Activated CD8-positive, alpha-beta memory T cell treated with anti-CD3 and anti-CD28 coated beads, Interleukin-2, amount 10 ng/mL, durations not matched to agents 7 days and 5 days (primary cell): ENCODE measurements at places on chromosomes 16 and 17. TPM values are rescaled to one million over a fixed set of nuclear protein-coding genes. Genes with fewer than 3 reads are reported as not detected.

SAP30BP gene
- 106 TPM for total RNA-seq

ZMYND15 gene
- 0.12 TPM for total RNA-seq

ITGB3 gene
- total RNA-seq = 0.21 TPM

HOXB13 gene
- total RNA-seq = not detected

CACNG1 gene
- not detected for total RNA-seq

- H3K36me3 ChIP-seq = peaks cover 4% of the 10 kb centered on the region
- no peak overlapping the region for H3K27ac ChIP-seq
- DNase-seq = no peak
- H3K27me3 ChIP-seq = no peaks in the 10 kb centered on the region
- no peak overlapping the region for H3K4me3 ChIP-seq
- peaks cover 10% of the 10 kb centered on the region for H3K4me1 ChIP-seq
These were observed 81.6 kb upstream of the ZNF750 start for GRCh38 chr17:82921426-82921825.

DNA sequence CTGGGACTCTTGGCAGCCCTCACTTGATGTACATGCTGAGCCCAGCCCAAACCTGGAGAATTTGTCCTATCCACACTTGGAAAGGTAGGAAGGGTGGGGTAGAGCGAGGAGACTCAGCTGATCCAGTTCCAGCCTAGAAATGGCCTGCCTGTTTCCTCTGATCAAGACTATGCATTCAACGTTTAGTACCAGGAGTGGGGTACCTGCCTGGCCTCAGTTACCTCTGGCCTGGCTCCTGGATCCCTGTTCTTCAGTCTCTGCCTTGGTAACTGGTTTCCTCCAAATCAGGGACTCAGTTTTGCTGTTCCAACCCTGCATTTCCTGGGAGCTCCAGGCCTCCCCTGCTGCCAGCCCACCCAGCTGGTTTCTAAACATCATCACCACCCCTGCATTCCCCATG is 233.5 kb downstream of the GSG1L start:
- DNase-seq = no peak
- H3K27me3 ChIP-seq = peaks cover 5% of the 10 kb centered on the region
- no peaks in the 10 kb centered on the region for H3K36me3 ChIP-seq
- no peaks in the 10 kb centered on the region for H3K4me1 ChIP-seq

DNA sequence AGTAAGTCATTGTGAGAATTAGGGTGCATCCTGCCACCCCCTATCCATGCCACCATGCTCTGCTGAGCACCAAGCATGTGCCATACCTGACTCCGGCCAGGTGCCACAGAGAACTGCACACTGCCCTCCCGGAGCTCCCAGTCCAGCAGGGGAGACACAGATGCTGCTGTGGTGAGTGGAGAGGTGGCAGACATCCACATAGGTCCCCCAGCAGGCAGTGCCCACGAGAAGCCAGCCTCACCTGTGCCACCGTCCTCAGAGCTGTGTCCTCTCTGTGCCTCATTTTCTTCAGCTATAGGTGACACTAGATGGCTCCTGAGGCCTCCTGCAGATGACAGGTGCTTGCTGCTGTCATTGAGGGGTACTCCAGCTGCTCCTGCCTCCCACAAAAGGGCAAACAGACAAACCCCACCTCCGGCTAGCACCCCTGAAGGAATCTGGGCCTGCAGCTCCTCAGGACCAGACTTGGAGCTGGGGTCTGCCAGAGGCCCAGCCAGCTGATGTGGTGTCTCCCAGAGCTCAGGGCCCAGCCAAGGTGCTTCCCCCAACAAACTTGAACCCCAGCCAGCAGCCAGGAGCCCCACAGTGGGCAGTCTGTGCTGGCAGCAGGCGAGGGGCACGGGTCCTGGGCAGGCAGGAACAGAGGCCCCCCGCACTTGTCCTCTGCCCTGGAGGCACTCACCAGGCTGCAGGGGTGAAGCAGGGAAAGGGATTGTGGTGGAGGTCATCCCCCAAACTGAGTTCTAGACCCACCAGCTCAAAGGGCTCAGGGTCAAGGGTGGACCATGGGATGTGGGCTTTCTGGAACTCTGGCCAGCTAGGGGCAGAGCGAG is 17.1 kb downstream of the FOXJ1 start:
- no peak for DNase-seq
- no peaks in the 10 kb centered on the region for H3K36me3 ChIP-seq
- H3K27ac ChIP-seq = no peak overlapping the region
- no peaks in the 10 kb centered on the region for H3K27me3 ChIP-seq

DNA sequence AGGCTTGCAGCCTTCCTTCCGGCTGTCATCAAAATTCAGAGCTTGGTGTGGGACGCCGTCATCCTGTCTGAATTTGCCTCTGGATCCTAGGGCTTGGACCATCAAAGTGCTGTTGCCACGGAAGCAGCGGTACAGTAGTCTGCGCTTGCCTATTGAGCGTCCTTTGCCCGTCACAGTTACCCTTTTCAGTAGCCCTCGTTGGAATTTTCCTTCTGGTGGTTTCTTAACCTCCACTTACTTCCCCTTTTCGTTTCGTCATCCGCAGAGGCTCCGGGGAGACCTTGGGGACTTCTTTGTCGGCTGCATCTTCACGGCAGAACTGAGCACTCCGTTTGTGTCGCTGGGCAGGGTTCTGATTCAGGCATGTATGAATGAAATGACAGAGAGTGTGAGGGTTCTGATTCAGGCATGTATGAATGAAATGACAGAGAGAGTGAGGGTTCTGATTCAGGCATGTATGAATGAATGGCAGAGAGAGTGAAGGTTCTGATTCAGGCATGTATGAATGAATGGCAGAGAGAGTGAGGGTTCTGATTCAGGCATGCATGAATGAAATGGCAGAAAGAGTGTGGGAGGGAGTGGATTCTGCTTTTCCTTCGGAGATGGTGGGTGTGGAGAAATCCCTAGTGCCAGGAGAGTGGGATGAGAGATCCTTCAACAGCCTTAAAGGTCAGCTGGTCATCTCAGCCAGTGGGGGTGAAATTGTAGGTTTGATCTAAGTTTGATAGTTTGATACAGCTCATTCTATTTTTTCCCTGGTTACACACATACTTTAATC is 8.0 kb downstream of the TLCD3A start:
- H3K4me1 ChIP-seq = peaks cover 11% of the 10 kb centered on the region
- no peaks in the 10 kb centered on the region for H3K27me3 ChIP-seq
- no peak overlapping the region for H3K4me3 ChIP-seq
- DNase-seq = peak; percentile 46
- H3K36me3 ChIP-seq = peaks cover 56% of the 10 kb centered on the region
- peak overlapping the region; percentile 56 for H3K27ac ChIP-seq

DNA sequence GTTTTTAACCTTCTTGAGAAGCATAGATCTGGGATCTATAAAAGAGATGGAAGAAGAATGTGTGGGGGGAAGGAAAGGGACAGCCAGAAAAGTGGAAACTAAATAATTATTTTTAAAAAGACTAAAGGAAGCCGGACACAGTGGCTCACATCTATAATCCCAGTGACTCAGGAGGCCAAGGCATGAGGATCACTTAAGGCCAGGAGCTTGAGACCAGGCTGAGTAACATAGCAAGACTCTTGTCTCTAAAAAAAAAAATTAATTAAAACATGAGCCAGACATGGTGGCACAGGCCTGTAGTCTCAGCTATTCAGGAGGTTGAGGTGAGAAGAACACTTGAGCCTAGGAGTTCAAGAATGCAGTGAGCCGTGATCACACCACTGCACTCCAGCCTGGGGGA is 335.1 kb downstream of the GRIN2A start:
- no peaks in the 10 kb centered on the region for H3K36me3 ChIP-seq
- DNase-seq = no peak
- H3K4me1 ChIP-seq = no peaks in the 10 kb centered on the region
- H3K4me3 ChIP-seq = no peak overlapping the region

DNA sequence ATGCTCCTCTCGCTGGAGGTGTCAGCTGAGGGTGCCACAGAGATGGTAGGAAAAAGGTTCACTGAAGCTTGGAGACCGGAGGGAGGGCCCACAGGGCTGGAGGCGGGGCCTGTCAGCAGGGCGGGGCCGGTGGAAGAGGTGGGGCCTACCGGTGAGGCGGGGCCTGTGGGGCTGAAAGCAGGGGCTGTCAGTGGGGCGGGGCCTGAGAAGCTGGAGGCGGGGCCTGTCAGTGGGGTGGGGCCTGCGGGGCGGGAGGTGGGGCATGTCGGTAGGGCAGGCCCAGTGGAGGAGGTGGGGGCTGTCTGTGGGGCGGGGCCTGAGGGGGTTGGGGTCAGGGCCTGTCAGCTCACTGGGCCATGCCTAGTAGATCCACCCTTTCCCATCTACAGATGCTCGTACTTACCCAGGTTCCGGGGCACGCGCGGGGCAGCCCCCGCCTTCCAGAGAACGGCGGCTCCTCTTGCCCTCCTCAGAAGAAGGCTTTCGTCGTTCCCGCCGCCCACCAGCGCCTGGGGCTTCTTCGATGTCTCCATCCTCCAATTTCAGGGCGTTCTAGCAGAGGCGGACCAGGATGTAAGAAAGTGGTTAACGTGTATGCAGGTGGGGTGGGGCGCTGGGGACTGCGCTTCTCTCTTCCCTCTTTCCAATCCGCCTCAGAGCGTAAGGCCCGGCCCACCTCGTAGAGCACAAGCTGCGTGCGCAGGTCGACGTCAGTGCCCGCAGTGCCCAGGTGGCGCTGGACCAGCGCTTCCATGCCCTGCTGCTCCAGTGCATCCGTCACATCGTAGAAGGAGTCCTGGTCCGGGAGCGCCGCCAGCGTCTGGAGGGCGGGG is 9.8 kb downstream of the TMEM208 start:
- H3K4me3 ChIP-seq = peak overlapping the region; percentile 54
- peaks cover 27% of the 10 kb centered on the region for H3K36me3 ChIP-seq
- H3K27ac ChIP-seq = peak overlapping the region; percentile 88
- peaks cover 15% of the 10 kb centered on the region for H3K4me1 ChIP-seq
- no peaks in the 10 kb centered on the region for H3K27me3 ChIP-seq
- DNase-seq = peak; percentile 87

DNA sequence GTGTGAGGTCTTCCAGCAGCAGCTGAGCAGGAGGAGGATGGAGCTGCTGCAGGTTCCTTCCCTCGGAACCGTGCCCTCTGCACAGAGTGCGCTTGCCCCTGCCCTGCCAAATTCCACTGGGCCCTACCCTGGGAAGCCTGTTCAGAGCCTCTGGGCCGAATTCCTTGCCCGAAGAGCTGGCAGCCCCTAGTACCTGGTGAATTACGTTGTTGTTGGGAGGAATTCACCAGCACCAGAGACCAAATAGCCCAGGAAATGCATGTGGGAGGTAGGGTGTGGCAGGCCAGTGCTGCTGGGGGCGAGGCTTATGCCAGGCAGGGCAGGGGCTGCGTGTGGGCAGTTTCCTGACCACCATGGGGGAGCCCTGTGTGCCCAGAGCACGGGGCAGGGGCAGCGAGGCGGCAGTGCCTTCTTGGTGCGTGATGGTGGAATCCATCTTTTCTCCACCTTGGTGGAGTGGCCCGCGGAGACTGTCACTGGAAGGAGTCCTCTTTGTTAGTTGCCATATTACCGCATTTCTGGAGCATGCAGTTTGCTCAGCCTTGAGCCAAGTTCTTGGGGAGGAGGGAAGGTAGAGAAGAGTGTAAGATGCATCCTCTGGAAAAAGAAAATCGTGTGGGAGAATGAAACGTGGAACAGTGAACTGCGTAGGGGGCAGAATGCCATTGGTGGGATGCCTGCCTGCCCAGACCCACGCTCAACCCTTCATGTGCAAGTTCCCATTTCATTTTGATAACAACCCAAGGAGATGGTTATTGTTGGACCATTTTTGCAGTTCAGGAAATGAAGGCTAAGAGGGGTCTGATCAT is 2.3 kb downstream of the MRC2 start:
- no peak for DNase-seq
- H3K36me3 ChIP-seq = no peaks in the 10 kb centered on the region
- H3K27ac ChIP-seq = no peak overlapping the region
- H3K4me3 ChIP-seq = no peak overlapping the region

- peaks cover 12% of the 10 kb centered on the region for H3K4me1 ChIP-seq
- H3K27ac ChIP-seq = no peak overlapping the region
- DNase-seq = no peak
- peaks cover 7% of the 10 kb centered on the region for H3K36me3 ChIP-seq
These were observed 1.7 kb upstream of the LMF1 start for GRCh38 chr16:972316-973002.

- peaks cover 74% of the 10 kb centered on the region for H3K4me1 ChIP-seq
- H3K36me3 ChIP-seq = peaks cover 25% of the 10 kb centered on the region
- peak overlapping the region; percentile 96 for H3K27ac ChIP-seq
- H3K4me3 ChIP-seq = no peak overlapping the region
These were observed 3.6 kb downstream of the BANP start for GRCh38 chr16:87954826-87955225.

GRCh38 chr16:57240851-57241250 is 4.2 kb upstream of the ARL2BP start:
- H3K36me3 ChIP-seq = peaks cover 24% of the 10 kb centered on the region
- peaks cover 28% of the 10 kb centered on the region for H3K4me1 ChIP-seq
- H3K27me3 ChIP-seq = no peaks in the 10 kb centered on the region
- H3K27ac ChIP-seq = no peak overlapping the region
- DNase-seq = no peak
- no peak overlapping the region for H3K4me3 ChIP-seq

DNA sequence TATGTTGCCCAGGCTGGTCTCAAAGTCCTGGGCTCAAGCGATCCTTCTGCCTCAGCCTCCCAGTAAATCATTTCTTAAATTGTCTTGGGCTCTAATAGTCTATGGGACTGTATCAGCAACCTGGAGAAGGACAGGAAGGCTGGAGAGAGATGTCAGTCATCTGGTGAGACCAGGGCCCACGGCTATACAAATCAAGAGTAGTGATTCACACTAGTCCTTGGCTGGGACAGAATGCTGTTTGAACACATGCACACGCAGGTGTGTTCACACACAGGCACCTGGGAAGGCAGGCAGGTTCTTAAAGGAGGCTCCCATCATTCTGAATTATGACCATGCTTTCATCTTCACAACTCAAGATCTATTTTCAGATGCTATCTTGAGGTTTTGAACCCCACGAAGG is 14.1 kb downstream of the NQO1 start:
- H3K4me3 ChIP-seq = no peak overlapping the region
- no peak for DNase-seq
- peaks cover 3% of the 10 kb centered on the region for H3K4me1 ChIP-seq
- no peak overlapping the region for H3K27ac ChIP-seq

DNA sequence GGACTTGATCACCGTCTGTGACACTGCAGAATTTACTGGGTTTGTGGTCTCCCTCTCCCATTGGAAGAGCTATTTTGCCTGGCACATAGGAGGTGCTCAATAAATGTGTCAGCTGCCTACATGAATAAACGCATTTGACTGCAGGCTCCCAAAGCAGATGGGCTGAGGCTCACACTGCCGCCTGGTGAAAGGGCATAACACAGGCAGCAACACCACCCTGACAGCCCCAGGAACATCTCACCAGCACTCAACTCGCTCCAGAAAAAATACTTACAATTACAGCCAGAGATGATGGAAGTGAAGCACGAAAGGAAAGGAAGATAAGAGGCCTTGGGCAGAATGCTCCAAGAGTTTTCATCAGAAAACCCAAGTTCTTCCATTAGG is 73.9 kb downstream of the RPH3AL start:
- H3K4me3 ChIP-seq = no peak overlapping the region
- H3K27ac ChIP-seq = no peak overlapping the region
- no peaks in the 10 kb centered on the region for H3K27me3 ChIP-seq
- DNase-seq = no peak
- H3K4me1 ChIP-seq = no peaks in the 10 kb centered on the region
- no peaks in the 10 kb centered on the region for H3K36me3 ChIP-seq
